ENCODE measurements at places on chromosomes 1 and 21.

DNA sequence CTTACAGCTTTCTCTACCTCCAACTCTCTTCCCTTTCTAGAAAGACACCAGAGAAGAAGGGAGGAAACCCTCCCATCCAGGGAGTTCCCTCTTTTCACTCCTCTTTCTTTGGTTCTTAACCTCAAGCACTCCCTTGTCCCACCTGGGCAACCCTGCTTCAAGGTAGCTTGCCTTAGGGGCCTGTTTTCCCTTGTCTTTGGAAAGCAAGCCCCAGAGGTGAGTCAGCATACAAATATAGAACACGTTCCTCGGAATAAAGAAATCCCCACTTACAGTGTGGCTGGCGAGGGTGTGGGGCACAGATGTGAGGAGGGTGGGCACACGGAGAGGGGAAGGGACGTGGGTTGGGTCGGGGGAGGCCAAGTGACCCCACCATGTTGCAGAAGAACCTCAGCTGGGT is 26.1 kb upstream of the KCNE2 start:
- DNase-seq = no peak

GRCh38 chr1:199173356-199173755 is 534.5 kb downstream of the PTPRC start:
- no peak for DNase-seq

DNA sequence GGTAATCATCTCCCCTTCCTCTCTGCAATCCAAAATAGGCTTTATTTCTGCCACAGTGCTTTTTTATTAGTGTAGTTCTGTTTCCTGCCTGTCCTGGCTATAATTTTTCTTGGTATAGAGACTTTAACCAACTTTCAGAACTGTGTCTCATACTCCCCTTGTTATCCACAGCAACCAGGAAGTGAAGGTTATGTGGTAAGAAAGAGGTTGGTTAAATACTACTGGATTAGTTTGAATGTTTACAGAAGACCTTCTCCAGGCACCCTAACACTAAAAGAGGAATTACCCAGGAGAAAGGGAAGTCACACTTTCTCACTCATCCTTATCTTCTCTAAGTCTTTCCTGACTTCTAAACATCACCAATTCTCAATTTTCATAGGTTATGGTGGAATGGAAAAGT is 17.8 kb upstream of the TNFSF4 start:
- DNase-seq = peak; percentile 29

GRCh38 chr1:7646981-7647901 is 123.9 kb upstream of the VAMP3 start:
- DNase-seq = peak; percentile 9

GRCh38 chr1:51439053-51439452 is 80.0 kb downstream of the EPS15 start:
- DNase-seq = no peak

GRCh38 chr1:117036018-117036461 is 24.1 kb upstream of the TTF2 start:
- DNase-seq = no peak

GRCh38 chr1:121471523-121471922 is 286.7 kb downstream of the SRGAP2C start:
- DNase-seq = no peak
